Stimulated activated naive B cell treated with anti-CD40 and anti-IgM and Interleukin-4, amounts not matched to agents 10 μg/mL and 1 μg/mL and 100 μg/mL, for 72 hours (primary cell): ENCODE measurements at places on chromosomes 7 and 10.

GRCh38 chr10:130802301-130802700 lies 509.2 kb downstream of the TCERG1L start:
- no peak for DNase-seq

- DNase-seq = no peak
Measured at GRCh38 chr7:140350056-140350455, 48.3 kb downstream of the SLC37A3 start.

- no peak for DNase-seq
Measured at GRCh38 chr10:109914966-109915365, 8.3 kb downstream of the XPNPEP1 start.

GRCh38 chr7:106418094-106418493 lies 133.3 kb upstream of the NAMPT start:
- no peak for DNase-seq

- DNase-seq = no peak
Measured at GRCh38 chr10:91779011-91779605, 19.1 kb upstream of the TNKS2 start.
